ENCODE measurements at places on chromosomes 5 and 9. TPM values are rescaled to one million over a fixed set of nuclear protein-coding genes. Genes with fewer than 3 reads are reported as not detected.

DNA sequence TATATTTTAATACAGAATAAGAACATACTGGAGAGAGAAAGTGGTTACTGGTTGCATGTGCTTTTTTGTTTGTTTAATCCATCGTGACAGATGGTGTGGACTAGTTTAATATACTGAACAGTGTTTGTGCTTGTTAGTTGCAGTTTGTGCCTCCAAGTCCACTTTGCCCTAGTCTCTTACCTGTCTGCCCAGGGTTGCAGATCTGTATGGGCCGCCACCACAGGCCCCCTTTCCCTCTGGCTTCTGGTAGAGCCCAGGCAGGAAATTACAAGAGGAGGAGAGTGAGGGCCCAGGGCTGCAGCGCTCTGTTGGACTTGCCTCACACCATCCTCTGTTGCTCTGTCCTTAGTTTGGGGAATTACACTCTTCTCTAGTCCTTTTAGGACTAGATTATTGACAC lies 166.4 kb downstream of the KDM4C start:
- H3K36me3 ChIP-seq: no peaks in the 10 kb centered on the region
- no peak overlapping the region for H3K4me3 ChIP-seq
- no peaks in the 10 kb centered on the region for H3K27me3 ChIP-seq
- no peaks in the 10 kb centered on the region for H3K4me1 ChIP-seq

GRCh38 chr9:2603621-2604020 lies 18.0 kb upstream of the VLDLR start:
- no peaks in the 10 kb centered on the region for H3K27me3 ChIP-seq
- no peak overlapping the region for H3K4me3 ChIP-seq

DNA sequence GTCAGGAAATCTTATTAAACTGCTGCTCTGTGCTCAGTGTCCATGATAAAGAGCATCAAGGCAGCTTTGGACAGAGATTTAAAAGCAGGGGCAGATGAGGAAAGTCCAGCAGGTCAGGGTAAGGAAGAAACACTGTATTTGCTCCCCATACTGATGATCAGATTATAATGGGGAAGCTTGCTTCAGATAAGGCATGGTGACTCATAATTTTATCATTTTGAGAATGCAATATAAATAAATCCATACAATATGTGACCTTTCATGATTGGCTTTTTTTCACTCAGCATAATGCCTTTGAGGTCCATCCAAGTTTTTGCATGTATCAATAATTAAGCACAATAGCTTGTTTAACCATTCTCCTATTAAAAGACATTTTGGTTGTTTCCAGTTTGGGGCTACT lies 48.1 kb upstream of the LHFPL2 start:
- H3K4me3 ChIP-seq: no peak overlapping the region
- no peaks in the 10 kb centered on the region for H3K27me3 ChIP-seq
- no peak for DNase-seq
- no peaks in the 10 kb centered on the region for H3K4me1 ChIP-seq
- peak overlapping the region; percentile 12 for H3K27ac ChIP-seq

DNA sequence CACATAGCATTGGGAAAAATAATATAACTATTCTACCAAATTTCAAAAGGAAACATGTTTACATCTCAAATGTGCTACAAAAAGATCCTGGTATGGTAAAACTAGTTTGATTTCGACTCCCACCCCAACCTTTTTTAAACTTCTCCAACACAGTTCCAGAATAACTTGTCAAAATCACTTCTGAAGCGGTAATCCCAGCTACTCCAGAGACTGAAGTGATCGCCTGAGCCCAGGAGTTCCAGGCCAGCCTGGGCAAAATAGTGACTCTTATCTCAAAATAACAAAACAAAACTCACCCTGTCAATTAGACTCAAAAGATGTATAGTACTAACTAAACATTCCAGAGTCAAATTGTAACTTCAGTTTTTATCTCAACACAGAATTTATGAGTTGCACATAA lies 71.3 kb upstream of the RNF38 start:
- H3K4me1 ChIP-seq: no peaks in the 10 kb centered on the region
- no peak overlapping the region for H3K27ac ChIP-seq
- H3K36me3 ChIP-seq: no peaks in the 10 kb centered on the region
- H3K4me3 ChIP-seq: no peak overlapping the region

DNA sequence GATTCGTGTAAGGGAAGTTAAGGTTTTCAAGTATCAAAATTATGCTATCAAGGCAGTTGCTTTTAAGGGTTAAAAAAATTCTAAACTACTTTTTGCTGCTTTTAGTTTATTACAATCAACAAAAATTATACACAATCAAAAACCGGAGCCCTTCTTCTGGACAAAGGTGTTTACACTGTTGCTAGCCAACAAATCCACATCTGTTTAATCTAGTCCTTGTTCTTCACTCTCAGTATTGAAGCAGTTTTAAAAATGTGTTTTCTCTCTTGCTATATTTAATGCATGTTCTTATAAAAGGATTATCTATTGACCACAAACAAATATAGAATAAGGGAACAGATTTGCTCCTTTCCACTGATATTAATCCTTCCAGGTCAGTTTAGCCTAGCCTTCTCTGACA lies 2.5 kb downstream of the FEM1C start:
- H3K27me3 ChIP-seq: no peaks in the 10 kb centered on the region
- peak overlapping the region; percentile 96 for H3K27ac ChIP-seq
- peak overlapping the region; percentile 97 for H3K4me3 ChIP-seq

- no peaks in the 10 kb centered on the region for H3K27me3 ChIP-seq
- no peaks in the 10 kb centered on the region for H3K36me3 ChIP-seq
- H3K4me3 ChIP-seq: no peak overlapping the region
- no peak for DNase-seq
- no peaks in the 10 kb centered on the region for H3K4me1 ChIP-seq
Observed at GRCh38 chr9:26548781-26549290, 343.8 kb downstream of the CAAP1 start.

GRCh38 chr9:129282731-129283211 lies 104.7 kb upstream of the IER5L start:
- peaks cover 8% of the 10 kb centered on the region for H3K4me1 ChIP-seq
- DNase-seq: no peak
- H3K36me3 ChIP-seq: no peaks in the 10 kb centered on the region
- no peak overlapping the region for H3K27ac ChIP-seq
- no peak overlapping the region for H3K4me3 ChIP-seq

DNA sequence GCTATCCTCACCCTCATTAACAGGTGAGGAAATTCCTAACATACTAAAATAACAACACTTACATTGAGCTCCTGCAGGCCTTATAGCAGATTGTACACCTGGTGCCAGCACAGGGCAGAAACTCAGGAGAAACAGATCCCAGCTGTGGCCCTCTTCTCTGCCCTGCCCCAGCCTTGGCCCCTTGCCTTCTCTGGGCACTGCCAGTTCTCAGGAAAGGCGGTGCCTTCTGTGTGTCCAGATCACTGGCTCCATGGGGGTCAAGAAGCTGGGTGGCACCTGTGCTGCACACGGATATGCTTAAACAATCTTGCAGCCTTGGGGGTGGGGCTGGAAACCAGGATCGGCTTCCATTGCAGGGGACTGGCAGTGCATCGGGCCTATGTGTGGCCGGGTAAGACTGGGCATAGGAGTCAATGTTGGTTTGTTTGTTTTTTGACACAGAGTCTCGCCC lies 19.3 kb downstream of the KYAT1 start:
- no peak overlapping the region for H3K27ac ChIP-seq
- DNase-seq: no peak
- no peaks in the 10 kb centered on the region for H3K27me3 ChIP-seq
- no peaks in the 10 kb centered on the region for H3K36me3 ChIP-seq

GRCh38 chr5:83509540-83509939 lies 38.0 kb downstream of the VCAN start:
- H3K4me1 ChIP-seq: peaks cover 27% of the 10 kb centered on the region
- peak overlapping the region; percentile 71 for H3K27ac ChIP-seq
- no peaks in the 10 kb centered on the region for H3K27me3 ChIP-seq
- H3K36me3 ChIP-seq: peaks cover 83% of the 10 kb centered on the region

GRCh38 chr5:108747774-108748400 lies at the start of gene FER:
TSS of gene FER (plus strand) at chr5:108747897. CDS start at chr5:108798183, 50,286 bp downstream.
- no peaks in the 10 kb centered on the region for H3K36me3 ChIP-seq
- peak within 1 kb of the TSS; percentile 71 for H3K4me3 ChIP-seq
- DNase-seq: no peak
- peak within 1 kb of the TSS; percentile 97 for H3K27ac ChIP-seq
- H3K27me3 ChIP-seq: no peaks in the 10 kb centered on the region

DNA sequence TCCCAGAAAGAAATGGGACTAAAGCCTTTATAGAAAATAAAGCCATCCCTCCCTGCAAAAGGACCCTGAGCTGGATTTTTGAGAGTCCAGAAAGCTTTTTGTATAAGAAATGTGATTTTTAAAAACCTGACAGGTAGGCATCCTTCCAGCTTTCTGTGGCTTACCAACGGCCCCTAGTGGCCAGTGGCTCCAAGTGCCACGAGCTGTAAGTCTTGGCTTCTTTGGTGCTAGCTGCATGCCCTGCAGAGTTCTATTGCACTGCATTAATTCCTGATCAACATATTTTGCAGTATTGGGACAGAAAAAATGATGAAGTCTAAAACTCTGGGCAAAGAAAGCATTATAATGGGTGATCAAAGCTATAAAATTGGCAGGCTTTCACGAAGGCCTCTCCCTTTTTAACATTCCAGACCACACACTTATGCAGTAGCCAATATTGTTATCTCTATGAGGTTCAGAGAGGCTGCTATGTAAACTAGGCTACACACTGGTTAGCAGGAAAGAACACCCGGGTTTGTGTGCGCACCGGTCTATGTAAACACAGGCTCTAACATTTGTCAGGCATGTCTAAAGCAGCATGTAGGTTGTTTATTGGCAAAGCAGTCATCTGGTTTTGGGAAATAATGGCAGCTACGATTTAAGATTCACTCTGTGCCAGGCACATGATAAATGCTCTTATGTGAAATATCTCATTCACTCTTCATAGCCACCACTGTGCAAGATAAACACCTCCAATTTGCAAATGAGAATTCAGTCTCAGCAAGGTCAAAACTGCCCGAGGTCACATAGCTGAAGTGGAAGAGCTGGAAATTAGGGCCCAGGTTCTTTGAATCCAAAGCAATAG lies 55.2 kb downstream of the NMUR2 start:
- H3K27me3 ChIP-seq: no peaks in the 10 kb centered on the region
- no peak overlapping the region for H3K4me3 ChIP-seq
- H3K4me1 ChIP-seq: no peaks in the 10 kb centered on the region
- no peak overlapping the region for H3K27ac ChIP-seq
- DNase-seq: peak; percentile 45

UCK1 gene
- polyA plus RNA-seq: 32.9 TPM

HTR4 gene
- not detected for polyA plus RNA-seq

MYO10 gene
- polyA plus RNA-seq: 8.1 TPM

MLANA gene
- polyA plus RNA-seq: not detected

CNTLN gene
- 2.5 TPM for polyA plus RNA-seq

PDLIM4 gene
- 57.1 TPM for polyA plus RNA-seq

GDF9 gene
- polyA plus RNA-seq: 1.2 TPM

TXNDC8 gene
- polyA plus RNA-seq: not detected

FAM120A gene
- polyA plus RNA-seq: 58.6 TPM
